ENCODE measurements at places on chromosomes 2 and 18.

GRCh38 chr2:167198009-167198408 lies 309.7 kb downstream of the XIRP2 start:
- no peak overlapping the region for H3K4me3 ChIP-seq
- no peak overlapping the region for H3K27ac ChIP-seq
- DNase-seq, result no peak

GRCh38 chr2:6418291-6418690 lies 447.4 kb downstream of the CMPK2 start:
- H3K4me3 ChIP-seq, result no peak overlapping the region
- no peaks in the 10 kb centered on the region for H3K27me3 ChIP-seq

DNA sequence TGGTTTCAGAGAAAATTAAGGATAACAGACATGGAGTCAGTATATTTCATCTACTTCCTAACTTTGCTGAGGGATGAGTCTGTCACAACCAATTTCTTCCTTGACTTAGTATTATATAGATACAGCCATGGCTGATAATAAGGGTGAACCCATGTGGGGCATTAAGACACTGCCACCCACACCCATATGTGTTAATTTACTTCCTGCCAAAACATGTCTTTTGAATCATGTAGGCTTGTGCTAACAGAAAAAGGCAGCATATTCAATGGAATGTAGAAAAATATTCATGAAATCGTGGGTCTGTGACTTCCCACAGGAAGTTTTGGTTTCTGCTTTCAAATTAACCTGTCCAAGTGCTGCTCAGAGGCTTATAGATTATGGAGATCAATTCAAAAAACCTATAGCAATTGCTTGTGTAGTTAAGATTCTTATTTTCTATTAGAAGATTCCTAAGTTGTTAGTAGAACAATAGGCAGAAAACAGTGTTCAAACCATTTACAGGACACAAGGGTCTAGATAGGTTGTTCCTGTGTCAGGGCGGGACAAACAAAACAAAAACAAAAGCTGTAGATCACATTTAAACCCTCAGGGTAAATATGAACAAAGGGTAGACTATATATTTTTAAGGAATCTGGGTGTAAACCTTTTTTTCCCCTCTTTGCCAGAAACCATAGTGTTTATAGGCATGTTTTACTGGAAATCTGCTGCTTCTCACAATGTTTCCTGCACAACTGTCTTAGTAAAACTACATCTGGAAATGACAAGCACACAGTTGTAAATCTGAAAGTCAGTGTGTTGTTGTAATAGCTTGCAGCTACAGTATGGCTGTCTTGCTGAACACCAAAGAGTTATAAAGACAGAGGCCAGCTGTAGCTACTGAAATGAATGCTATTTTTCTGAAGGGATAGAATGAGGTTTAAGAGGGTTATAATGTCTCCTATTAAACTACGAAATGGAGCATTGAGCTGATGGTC lies 691.2 kb downstream of the EPHA4 start:
- H3K27me3 ChIP-seq, result no peaks in the 10 kb centered on the region
- H3K4me3 ChIP-seq, result no peak overlapping the region
- H3K4me1 ChIP-seq, result no peaks in the 10 kb centered on the region
- no peaks in the 10 kb centered on the region for H3K36me3 ChIP-seq
- H3K27ac ChIP-seq, result no peak overlapping the region

DNA sequence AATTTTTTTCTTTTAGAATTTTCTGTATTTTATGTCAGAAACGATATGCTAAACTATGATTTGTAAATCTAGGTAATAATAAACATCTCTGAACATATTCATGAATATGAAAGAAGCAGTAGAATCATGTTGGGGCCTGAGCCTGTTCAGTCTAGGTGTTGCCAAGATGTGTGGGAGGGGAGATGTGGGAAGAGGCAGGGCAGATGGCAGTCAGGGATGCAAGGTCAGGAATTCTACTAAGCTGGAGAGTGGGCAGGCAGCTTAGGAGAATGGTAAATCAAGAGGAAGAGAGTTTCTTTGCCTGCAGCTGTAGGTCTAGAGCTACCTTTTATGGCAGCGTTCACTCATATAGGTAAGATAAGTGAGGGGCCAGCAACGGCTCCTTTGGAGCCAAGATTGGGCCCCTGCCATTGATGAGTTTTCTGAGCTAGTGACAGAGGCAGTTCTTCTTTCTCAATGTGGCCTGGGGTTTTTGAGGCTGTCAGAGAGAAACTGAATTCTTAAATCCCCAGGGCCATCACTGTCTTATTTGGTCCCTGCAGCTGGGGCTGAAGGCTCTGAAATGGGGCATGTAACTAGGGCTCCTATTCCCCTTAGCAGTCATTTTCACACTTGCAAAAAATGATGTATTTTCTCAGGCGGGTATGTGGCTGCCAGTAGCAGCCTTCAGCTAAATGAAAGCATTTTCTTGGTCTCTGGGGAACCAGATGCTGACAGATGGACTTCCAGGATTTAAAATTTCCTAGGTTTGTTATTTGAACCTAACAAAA lies 232.8 kb downstream of the PIK3C3 start:
- H3K4me1 ChIP-seq, result no peaks in the 10 kb centered on the region
- no peaks in the 10 kb centered on the region for H3K36me3 ChIP-seq
- DNase-seq, result no peak
- H3K4me3 ChIP-seq, result no peak overlapping the region
- no peak overlapping the region for H3K27ac ChIP-seq
- H3K27me3 ChIP-seq, result no peaks in the 10 kb centered on the region

DNA sequence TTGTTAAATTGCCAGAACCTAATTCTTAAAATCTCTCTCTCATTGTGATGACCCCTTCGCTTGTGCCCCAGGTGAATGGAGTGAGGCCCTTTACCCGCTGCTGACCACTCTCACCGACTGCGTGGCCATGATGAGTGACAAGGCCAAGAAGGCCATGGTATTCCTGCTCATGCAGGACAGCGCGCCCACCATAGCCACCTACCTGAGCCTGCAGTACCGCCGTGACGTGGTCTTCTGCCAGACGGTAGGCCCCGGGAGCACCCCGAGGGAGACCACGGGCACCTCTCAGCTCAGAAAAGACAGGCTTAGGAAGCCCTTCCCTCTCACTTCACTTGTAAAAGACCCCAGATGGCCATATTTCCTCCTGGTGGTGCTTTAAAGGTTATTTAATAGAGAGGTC lies 44.9 kb downstream of the COA5 start:
- DNase-seq, result no peak
- peaks cover 26% of the 10 kb centered on the region for H3K4me1 ChIP-seq
- peak overlapping the region; percentile 42 for H3K27ac ChIP-seq
- peaks cover 37% of the 10 kb centered on the region for H3K36me3 ChIP-seq
- H3K4me3 ChIP-seq, result no peak overlapping the region

DNA sequence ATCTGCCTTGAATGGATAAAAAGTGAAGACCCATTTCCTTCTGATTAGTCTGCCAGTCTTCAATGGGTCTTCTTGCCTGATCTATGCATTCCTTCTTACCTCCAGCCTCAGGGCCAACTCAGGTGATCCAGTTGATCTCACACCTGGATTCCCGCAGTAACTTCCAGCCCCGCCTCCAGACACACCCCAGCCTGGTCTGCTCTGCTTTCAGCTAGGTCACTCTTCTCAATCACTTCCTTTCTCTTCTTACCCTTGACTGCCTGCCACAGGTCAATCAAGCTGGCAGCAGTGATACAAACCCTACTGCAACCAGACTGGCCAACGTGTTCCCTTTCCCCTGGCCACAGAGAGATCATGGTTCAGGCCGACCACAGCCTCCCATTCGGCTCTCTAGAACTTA lies 263.6 kb downstream of the ZNF516 start:
- DNase-seq, result no peak
- H3K27ac ChIP-seq, result no peak overlapping the region

GRCh38 chr2:85145116-85145820 lies 12.1 kb downstream of the TCF7L1 start:
- H3K27ac ChIP-seq, result no peak overlapping the region
- H3K36me3 ChIP-seq, result no peaks in the 10 kb centered on the region
- H3K4me3 ChIP-seq, result no peak overlapping the region
- no peak for DNase-seq
- peaks cover 42% of the 10 kb centered on the region for H3K27me3 ChIP-seq

- no peak overlapping the region for H3K27ac ChIP-seq
- H3K4me3 ChIP-seq, result no peak overlapping the region
- no peaks in the 10 kb centered on the region for H3K27me3 ChIP-seq
- H3K4me1 ChIP-seq, result peaks cover 8% of the 10 kb centered on the region
- no peak for DNase-seq
Measured at GRCh38 chr2:148360662-148361061, 283.9 kb upstream of the EPC2 start.

DNA sequence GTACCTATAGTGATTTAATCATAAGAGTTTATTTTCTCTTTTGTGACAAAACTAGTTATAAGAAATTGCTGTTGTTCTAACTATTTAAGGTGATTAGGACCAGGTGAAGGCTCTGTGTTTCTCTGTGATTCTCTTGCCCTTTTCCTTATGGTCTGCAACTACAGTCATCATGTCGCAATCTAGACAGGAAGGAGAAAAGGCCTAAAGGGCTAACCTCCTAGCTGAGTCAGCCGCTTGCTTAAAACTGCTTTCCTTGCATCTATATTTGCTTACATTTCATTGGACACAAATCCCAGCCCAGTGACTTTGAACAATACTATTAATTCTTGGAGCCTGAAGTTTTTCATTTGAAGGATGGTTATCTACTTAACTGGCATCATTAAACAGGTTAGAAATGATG lies 93.1 kb downstream of the PIK3C3 start:
- no peaks in the 10 kb centered on the region for H3K27me3 ChIP-seq
- no peaks in the 10 kb centered on the region for H3K4me1 ChIP-seq
- no peak overlapping the region for H3K4me3 ChIP-seq
- H3K27ac ChIP-seq, result no peak overlapping the region

GRCh38 chr2:149908726-149909683 lies 321.4 kb upstream of the MMADHC start:
- no peaks in the 10 kb centered on the region for H3K36me3 ChIP-seq
- no peaks in the 10 kb centered on the region for H3K4me1 ChIP-seq
- no peak overlapping the region for H3K4me3 ChIP-seq
- DNase-seq, result no peak
- no peaks in the 10 kb centered on the region for H3K27me3 ChIP-seq

DNA sequence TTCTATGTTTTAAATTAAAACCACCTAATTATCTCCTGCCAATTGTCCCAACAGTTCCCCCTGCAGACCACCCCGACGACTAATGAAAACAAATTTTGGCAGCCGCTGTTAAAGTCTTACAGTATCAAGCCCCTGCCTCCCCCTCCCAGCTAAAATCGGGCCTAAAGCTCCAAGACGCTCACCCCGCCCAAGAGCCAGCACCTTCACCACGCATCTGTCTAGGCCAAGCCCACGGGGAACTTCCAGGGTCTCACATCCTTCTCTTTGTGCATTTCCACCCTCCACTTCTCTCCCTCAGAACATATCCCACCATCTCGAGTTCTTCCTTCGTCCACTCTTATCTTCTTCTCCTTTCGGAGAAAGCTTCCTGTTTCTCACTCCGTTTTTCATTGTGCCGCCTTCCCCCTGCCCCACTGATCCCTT lies 445 bp downstream of the PRPF40A start:
- peaks cover 57% of the 10 kb centered on the region for H3K4me1 ChIP-seq
- peak; percentile 14 for DNase-seq
- H3K27me3 ChIP-seq, result no peaks in the 10 kb centered on the region
- peak overlapping the region; percentile 100 for H3K27ac ChIP-seq
- H3K36me3 ChIP-seq, result peaks cover 51% of the 10 kb centered on the region

DNA sequence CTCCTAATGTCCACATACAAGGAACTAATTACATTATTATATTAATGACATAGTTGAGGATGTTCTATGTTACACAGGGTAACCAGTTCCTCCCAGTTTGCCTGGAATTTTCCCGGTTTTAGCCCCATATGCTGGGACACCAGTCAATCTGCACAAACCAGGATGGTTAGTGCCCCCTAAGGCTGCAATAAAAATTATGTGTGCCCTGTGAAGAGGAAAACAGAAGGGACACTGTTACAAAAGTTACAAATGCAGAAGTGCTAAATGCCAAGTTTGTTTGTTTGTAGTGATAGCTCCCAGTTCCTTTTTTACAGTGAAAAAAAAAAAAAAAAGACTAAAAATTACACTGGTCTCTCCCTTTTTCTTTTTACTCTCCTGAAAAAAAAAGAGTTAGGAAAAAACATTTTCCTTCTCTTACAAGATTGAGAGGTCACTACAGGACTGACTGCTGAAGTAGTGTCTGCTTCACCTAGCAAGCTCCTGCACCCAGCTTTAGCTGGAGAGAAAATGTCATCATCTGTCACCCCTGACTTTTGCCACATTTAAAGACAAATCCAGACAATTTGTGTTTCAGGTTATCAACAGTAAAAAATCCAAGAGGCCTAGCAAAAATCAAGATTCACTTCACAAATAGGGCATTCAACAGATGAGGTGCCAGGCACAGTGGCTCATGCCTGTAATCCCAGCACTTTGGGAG lies 3.2 kb downstream of the ANKRD44 start:
- no peaks in the 10 kb centered on the region for H3K27me3 ChIP-seq
- peak overlapping the region; percentile 93 for H3K27ac ChIP-seq
- H3K4me1 ChIP-seq, result peaks cover 67% of the 10 kb centered on the region
- peaks cover 31% of the 10 kb centered on the region for H3K36me3 ChIP-seq

DNA sequence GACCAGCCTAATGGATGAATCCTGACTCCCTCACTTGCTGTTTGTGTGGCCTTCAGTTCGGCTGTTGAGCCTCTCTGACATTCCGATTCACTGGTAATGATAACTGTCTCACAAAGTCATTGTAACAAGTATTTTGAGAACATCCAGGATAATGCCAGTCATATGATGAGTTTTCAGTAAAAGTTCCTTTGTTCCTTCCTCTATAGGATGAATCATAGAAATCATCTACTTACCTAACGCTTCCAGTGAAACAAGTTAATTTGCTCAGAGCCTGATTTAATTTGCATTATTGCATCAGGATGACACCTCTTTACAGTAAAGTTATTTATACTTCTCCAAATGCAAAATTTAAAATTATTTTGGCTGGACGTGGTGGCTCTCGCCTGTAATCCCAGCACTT lies 32.0 kb downstream of the RAB31 start:
- H3K4me1 ChIP-seq, result no peaks in the 10 kb centered on the region
- H3K4me3 ChIP-seq, result no peak overlapping the region
- peaks cover 48% of the 10 kb centered on the region for H3K27me3 ChIP-seq
- peaks cover 2% of the 10 kb centered on the region for H3K36me3 ChIP-seq

DNA sequence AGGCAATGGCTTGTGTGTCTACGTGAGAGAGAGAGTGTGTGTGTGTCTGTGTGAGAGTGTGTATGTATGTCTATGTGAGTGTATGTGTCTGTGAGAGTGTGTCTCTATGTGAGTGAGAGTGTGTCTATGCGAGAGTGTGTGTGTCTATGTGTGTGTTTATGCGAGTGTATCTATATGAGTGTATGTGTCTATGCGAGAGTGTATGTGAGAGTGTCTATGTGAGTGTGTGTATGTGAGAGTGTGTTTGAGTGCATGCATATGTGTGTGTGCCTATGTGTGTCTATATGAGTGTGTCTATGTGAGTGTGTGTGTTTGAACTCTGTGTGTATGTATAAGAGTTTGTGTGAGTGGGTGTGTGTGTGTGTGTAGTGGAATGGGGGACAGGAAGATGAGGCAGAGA lies 9.8 kb upstream of the GNLY start:
- no peaks in the 10 kb centered on the region for H3K36me3 ChIP-seq
- peaks cover 4% of the 10 kb centered on the region for H3K4me1 ChIP-seq
- H3K27ac ChIP-seq, result no peak overlapping the region
- no peaks in the 10 kb centered on the region for H3K27me3 ChIP-seq
- H3K4me3 ChIP-seq, result no peak overlapping the region
- DNase-seq, result no peak

All from central memory CD8-positive, alpha-beta T cell (primary cell).